ENCODE measurements at places on chromosomes 5 and 9. TPM values are rescaled to one million over a fixed set of nuclear protein-coding genes. Genes with fewer than 3 reads are reported as not detected.

Gene PCDHGB3
- 0.24 TPM for total RNA-seq

Gene YIPF5
- 49.2 TPM for total RNA-seq

Gene NUTM2G
- total RNA-seq = not detected

Gene SPINK5
- not detected for total RNA-seq

Gene SMIM33
- 0.14 TPM for total RNA-seq

- H3K27me3 ChIP-seq = no peaks in the 10 kb centered on the region
- no peak overlapping the region for H3K4me3 ChIP-seq
- H3K36me3 ChIP-seq = no peaks in the 10 kb centered on the region
- H3K4me1 ChIP-seq = no peaks in the 10 kb centered on the region
Observed at GRCh38 chr5:10157085-10157669, 92.5 kb downstream of the ATPSCKMT start.

GRCh38 chr5:108266242-108266641, 115.7 kb downstream of the FBXL17 start:
- H3K27ac ChIP-seq = no peak overlapping the region
- DNase-seq = no peak
- no peaks in the 10 kb centered on the region for H3K27me3 ChIP-seq

DNA sequence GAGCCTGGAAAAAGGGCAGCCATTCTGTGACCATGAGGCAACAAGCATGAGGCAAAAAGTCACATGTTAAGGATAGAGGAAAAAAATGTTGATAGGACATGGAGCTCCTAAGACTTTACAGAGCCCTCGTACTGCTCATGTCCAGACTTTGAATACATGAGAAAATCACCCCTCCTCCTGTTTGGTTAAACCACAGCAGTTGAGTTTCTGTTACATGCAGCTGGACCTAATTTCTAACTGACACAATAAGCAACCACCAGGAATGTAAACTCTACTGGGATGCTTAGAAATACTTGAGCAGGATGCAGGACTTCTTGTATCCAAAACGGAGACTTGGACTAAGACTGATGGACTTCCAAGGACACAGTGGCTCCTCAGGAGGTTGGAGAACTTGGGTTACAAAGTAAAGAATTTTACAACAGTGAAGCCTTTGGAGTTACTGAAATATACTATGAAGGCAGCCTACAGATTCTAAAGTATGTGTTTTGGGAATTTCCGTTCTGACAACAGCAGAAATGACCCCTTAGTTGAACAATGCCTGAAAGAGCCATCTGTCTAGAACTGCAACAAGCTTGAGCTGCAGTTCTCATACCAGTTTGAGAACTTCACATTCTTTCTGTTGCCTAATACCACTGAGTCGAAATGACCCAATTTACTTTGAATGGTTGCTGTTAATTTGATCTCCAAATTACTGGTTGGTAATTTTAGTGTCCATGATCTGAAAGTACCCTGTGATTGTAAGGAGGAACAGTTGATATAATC, 268.9 kb downstream of the PIK3R1 start:
- no peaks in the 10 kb centered on the region for H3K36me3 ChIP-seq
- H3K4me3 ChIP-seq = no peak overlapping the region
- no peak for DNase-seq
- no peaks in the 10 kb centered on the region for H3K27me3 ChIP-seq
- H3K27ac ChIP-seq = no peak overlapping the region

GRCh38 chr5:24161559-24161958, 483.2 kb downstream of the CDH10 start:
- no peak overlapping the region for H3K27ac ChIP-seq
- no peak for DNase-seq
- no peaks in the 10 kb centered on the region for H3K27me3 ChIP-seq
- H3K36me3 ChIP-seq = no peaks in the 10 kb centered on the region
- H3K4me3 ChIP-seq = no peak overlapping the region

- no peak for DNase-seq
- H3K36me3 ChIP-seq = no peaks in the 10 kb centered on the region
- H3K4me1 ChIP-seq = no peaks in the 10 kb centered on the region
- H3K27me3 ChIP-seq = no peaks in the 10 kb centered on the region
- H3K27ac ChIP-seq = no peak overlapping the region
Observed at GRCh38 chr9:76433836-76434235, 25.1 kb upstream of the GCNT1 start.

DNA sequence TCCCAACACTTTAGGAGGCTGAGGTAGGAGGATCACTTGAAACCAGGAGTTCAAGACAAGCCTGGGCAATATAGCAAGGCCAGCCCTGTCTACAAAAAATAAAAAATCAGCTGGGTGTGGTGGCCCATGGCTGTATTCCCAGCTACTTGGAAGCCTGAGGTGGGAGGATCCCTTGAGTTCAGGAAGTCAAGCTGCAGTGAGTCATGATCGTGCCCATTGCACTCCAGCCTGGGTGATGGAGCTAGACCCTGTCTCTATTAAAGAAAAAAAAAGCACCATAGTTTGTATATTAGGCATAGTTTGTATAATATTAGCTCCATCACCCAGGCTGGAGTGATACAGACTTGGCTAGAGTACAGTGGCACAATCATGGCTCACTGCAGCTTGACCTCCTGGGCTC, 9.6 kb upstream of the NME5 start:
- no peak overlapping the region for H3K27ac ChIP-seq
- H3K4me3 ChIP-seq = no peak overlapping the region
- H3K36me3 ChIP-seq = no peaks in the 10 kb centered on the region
- H3K27me3 ChIP-seq = no peaks in the 10 kb centered on the region

DNA sequence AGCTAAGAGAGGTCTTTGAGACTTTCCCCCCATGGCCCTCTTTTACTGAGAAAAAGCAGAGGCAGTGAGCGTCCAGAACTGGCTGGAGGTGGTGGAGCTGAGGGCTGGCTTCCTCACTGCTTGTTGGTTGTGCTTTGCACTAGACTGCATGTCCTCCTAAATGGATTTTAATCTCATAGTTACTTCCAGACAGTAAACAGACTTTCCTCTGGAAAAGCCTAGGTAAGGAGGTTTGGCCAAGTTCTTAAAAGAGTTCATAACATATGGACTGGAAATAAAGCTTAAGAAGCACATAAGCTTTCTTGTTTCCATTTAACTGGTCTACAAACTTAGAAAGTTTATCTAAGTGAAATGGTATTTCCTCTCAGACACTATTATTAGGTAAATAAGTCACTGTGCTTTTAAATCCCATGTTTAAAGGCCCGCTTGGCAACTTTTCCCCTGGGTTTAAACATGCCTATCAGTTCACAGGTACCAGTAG, 2.0 kb downstream of the ASPN start:
- no peaks in the 10 kb centered on the region for H3K36me3 ChIP-seq
- no peak for DNase-seq
- H3K27ac ChIP-seq = no peak overlapping the region

DNA sequence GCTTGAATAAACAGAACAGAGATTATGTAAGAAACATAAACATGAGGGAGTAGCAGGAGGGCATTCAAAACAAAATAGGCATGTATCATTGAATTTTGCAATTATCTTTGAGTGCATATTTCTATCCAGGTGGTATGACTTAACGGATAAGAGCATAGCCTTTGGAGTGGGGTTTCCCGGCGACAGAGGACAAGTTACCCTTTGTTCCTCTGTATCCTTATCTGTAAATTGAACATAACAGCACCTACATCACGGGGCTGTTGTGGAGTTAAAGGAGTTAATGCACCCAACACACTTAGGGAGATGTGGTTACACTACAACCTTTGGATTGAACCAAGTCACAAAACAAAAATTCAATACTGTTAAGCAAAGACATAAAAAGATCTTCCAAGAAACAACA, 314.6 kb upstream of the KIF2A start:
- no peak overlapping the region for H3K4me3 ChIP-seq
- H3K36me3 ChIP-seq = no peaks in the 10 kb centered on the region
- H3K27me3 ChIP-seq = peaks cover 2% of the 10 kb centered on the region
- no peak overlapping the region for H3K27ac ChIP-seq
- no peaks in the 10 kb centered on the region for H3K4me1 ChIP-seq

Measured in naive thymus-derived CD4-positive, alpha-beta T cell (primary cell).